ENCODE measurements at places on chromosomes 1 and 21.

DNA sequence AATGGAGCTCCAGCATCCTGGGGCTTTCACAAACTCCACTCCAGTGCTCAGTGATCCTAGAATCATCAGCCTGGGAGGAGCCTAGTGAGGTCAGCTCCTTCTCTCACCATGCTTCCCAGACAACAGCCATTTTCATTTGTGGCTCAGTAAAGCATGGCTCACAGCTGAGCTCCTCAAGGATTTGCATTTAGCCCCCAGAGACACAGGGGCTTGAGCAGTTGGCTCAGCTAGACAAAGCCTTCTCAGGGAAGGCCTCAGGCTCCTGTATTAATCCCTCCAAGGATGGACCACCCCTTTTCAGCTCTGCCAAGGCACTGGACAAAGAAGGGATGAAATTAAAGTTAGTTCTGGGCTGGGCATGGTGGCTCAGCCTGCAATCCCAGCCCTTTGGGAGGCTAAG, 39.5 kb downstream of the ERI3 start:
- no peak for DNase-seq

GRCh38 chr1:19639999-19640362, 4.1 kb upstream of the NBL1 start:
- no peak for DNase-seq

- no peak for DNase-seq
Observed at GRCh38 chr1:95640746-95641145, 406.7 kb downstream of the RWDD3 start.

- no peak for DNase-seq
Observed at GRCh38 chr1:209250861-209251636, 332.5 kb upstream of the CAMK1G start.

DNA sequence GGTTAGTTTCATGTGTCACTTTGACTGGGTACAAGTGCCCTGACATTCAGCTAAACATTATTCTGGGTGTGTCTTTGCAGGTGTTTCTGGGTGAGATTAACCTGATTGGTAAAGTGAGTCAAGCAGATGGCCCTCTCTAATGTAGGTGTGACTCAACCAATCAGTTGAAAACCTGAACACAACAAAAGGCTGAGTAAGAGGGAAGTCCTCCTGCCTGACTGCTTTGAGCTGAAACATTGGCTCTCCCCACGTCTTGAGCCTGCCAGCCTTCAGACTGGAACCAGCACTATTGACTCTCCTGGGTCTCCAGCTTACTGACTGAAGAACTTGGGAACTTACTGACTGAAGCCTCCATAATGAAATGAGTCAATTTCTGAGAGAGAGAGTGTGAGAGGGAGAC, 70.0 kb upstream of the C21orf91 start:
- no peak for DNase-seq

DNA sequence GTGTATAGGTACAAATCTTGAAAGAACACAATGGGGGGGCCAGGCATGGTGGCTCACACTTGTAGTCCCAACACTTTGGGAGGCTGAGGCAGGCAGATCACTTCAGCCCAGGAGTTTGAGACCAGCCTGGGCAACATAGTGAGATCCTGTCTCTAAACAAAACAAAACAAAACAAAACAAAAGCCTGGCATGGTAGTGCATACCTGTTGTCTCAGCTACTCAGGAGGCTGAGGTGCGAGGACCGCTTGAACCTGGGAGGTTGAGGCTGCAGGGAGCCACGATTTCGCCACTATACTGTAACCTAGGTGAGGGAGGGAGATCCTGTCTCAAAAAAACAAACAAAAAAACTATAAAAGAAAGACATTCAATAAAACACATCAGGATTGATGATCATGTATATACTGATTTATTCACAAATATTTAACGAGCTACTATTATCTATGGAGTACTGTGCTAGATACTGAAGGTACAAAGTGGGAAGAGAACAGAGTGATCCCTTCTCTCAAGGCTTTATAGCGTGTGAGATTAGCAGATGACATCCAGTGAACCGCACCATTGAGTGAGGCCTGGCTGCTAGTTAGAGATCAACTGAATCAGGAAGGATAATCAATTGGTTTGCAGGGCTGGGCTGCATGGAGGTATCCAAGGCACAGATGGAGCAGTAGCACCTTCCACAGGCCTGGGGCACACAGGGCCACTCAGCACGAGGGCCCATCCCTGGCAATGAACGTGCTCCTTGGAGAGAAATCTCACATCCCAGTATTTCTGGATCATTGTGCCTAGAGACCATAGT, 26.4 kb downstream of the ELF3 start:
- no peak for DNase-seq

DNA sequence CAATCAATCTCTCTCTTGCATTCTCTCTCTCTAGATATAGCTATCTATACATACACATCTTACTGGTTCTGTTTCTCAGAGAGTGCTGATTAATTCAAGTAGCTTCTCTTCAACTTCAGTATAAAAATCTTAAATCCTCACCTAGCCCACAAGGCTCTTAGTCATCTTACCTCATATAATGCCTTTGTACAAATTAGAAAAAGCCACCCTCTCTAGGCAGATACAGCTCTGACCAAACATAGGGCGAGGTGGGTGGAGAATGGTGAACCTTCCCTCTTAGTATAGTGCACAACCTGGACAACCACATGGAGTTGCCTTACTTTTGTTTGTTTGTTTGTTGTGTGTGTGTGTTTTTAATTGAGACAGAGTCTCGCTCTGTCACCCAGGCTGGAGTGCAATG, 5.1 kb upstream of the INAVA start:
- DNase-seq = no peak

GRCh38 chr1:22217811-22218460, 75.0 kb upstream of the WNT4 start:
- DNase-seq = no peak

- peak; percentile 86 for DNase-seq
Observed at GRCh38 chr21:44012474-44013379, 618 bp downstream of the TRAPPC10 start.

DNA sequence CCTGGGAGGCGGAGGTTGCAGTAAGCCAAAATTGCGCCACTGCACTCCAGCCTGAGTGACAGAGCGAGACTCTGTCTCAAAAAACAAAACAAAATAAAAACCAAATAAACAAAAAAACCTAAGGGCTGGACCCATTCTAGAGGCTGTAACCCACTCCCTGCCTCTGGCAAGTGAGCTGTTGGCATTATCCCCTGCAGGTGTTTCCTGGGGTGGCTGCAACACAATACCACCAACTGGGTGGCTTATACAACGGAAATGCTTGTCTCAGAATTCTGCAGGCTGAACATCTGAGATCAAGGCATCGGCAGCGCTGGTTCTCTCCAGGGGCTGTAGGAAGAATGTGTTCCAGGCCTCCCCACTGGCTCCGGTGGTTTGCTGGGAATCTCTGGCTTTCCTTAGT, 15.2 kb downstream of the LRRC38 start:
- DNase-seq = no peak

DNA sequence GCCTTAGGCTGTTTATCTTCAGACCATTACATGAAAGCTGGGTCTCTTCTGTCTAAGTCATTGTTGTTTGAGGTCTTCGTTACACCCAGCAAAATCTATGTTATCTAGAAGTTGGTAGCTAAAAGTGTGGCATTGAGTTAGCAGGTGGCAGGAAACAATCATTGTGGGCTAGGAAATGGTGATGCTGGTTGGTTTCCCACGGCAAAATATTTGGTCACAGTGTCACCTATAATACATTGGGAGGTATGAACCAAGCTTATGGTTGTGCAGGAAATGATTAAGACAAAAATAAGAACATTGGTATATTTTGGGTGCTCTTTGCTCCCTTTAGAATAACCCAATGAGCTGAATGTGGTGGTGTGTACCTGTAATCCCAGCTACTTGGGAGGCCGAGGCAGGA, 169.7 kb downstream of the TRIM33 start:
- peak; percentile 69 for DNase-seq

DNA sequence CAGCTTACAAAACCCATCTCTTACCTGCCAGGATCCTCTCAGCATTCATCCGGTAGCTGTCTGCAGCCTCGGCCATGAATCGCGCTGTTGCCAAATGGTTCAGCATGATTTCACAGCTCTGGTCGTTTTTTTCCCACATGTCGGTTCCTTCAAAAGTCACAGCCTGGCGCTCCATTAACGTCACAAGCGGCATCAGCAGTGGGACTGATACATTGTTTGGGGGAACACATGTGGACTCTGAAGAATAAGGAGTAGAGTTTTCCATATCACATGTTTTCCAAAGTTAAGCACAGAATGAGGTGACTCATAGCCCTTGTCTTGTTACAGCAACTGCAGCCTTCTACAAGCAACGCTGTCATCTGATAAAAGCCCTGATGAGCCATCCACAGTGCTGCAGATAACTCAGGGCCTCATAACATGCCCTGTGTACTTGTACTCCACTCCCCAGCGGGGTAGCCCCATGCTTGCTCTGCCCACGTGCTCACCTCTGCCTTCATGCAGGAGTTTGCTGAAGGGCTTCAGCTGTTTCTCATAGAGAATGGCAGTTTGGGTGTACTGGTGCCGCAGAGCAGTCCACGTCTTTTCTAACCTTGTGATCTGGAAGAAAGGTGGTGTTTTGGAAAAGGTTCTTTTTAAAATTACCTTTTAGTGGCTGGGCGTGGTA, 114.2 kb downstream of the BCAR3 start:
- DNase-seq = no peak

GRCh38 chr1:234967121-234967520, 161.5 kb downstream of the TOMM20 start:
- DNase-seq = no peak

DNA sequence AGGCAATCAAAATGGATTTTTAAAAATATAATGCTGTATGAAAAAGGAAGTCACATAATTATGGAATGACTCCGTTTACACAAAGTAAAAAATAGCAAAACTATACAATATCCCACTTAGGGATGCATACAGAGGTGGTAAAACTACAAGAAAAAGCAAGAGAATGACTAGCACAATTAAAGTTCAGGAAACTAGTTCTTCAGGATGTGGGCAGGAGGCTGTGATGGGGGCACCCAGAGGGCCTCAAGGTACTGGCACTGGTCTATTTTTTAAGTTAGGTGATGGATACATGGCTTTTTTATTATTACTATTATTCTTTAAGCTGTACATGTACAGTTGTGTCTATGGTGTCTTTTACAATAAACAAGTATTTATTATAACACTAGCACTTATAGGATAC, 1.4 kb upstream of the ZC3H12A start:
- DNase-seq = peak; percentile 41

- no peak for DNase-seq
Observed at GRCh38 chr1:43620956-43621355, 29.0 kb upstream of the KDM4A start.

DNA sequence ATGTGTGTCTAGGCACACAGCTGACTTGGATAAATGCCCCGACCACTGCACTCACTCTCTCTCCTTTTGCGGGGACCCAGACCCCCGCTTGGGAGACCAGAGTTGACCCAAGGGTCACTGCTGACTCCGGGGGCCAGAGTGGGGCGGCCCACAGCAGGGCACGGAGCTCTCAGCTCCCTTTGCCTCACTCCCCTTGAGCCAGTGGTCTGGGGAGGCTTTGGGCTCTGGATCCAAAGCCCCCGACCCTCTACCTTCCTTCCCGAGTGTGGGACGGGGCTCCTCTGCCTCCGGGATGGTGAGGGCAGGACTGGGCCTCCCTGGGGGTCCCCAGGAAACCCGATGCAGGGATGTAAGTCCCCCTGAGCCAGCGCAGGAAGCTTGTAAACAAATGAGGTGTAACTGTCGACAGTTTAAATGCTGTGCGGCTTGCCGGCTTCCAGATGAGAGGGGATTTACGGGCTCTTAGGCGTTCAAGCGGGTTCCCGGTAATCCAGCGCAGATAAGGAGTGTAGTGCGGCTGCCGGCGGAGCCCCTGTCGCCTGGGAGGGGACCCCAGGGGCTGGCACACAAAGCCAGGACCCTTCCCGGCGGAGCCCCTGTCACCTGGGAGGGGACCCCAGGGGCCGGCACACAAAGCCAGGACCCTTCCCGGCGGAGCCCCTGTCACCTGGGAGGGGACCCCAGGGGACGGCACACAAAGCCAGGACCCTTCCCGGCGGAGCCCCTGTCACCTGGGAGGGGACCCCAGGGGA, 7.4 kb downstream of the ACTRT2 start:
- no peak for DNase-seq

DNA sequence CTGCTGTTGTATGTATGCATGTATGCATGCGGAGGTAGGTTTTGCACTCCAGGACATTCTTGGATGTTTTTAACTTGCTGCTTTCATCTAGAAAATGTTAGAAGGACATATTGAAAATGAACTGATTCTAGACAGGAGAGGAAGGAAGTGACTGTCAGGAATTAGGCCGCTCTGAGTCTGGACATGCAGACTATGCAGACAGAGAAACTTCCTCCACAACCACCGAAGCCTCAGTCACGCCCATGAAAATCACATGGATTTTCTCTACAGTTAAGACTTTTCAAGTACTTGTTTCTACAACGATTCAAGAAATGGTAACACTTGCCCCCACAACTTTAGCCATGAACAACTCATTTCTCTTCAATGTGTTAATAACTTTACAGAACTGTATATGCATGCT, 211.1 kb downstream of the SMYD3 start:
- DNase-seq = no peak

DNA sequence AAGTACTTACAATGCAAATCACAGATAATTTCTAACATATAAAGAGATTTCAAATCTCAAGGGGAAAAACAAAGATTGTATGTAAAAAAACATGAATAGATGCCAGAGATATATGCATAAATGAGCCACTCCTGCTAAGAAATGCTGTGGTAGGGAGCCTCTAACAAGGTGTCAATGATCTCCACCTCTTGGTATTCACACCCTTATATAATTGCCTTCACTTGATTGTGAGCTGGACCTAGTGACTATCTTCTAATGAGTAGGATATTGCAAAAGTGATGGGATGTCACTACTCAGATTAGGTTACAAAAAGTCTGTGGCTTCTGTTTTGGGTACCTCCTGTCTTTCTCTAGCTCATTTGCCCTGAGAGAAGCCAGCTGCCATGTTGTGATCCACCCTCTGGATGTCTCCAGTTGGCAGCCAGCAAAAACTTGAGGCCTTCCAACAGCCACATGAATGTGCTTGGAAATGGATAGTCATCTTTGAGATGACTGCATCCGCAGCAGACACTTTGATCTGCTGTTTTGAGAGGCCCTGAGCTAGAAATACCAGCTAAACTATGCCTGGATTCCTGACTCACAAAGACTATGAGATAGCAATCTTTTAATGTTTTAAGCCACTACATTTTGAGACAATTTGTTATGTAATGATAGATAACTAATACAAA, 196.1 kb upstream of the FGGY start:
- DNase-seq = no peak

GRCh38 chr21:14736162-14736561, 190.0 kb upstream of the SAMSN1 start:
- DNase-seq = no peak

- no peak for DNase-seq
Observed at GRCh38 chr1:38440402-38440801, 393.8 kb upstream of the POU3F1 start.

GRCh38 chr1:168135921-168136708, 615 bp downstream of the GPR161 start:
- DNase-seq = no peak
